ENCODE measurements at places on chromosomes 16 and 17.

GRCh38 chr17:40448213-40448638, 5.0 kb downstream of the IGFBP4 start:
- DNase-seq = no peak

DNA sequence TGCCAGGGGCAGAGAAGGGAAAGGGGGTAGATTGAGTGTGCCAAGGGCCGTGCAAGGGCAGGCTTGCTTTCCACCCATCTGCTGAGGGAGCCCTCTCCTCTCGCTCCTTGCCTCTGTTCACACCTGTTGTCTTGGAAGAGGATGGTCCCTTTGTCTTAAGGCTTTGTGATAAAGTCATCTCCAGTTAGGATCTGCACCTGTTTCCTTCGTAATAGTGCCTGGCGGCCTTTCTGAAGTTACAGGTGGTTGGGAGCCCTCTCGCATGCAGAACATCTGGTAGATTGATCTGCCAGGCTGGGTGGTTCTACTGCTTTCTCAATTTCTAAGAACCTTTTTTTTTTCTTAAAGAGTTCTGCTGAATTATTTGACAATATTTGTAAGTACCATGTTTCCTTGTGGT, 16.3 kb downstream of the UBFD1 start:
- no peak for DNase-seq

DNA sequence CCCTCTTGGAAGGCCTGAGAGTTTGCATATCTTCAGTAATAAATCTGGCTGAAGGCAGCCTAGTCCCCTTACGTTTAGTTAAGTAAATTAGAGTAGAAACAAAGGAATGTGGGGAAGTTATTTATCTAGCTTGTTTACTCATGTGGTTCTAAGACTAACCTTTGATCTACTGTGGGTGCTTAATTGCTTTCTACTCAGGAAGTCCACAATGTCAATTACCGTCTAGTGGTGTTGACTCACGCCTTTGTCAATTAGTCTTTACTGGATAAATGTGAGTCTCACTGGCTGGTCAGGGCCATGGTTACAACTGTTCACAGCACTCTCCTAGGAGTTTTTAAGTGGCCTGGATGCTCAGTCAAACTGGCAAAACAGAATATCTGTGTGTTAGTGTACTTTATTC, 2338.4 kb downstream of the TP53TG3F start:
- DNase-seq = no peak

- DNase-seq = no peak
Measured at GRCh38 chr17:5630434-5630833, 46.1 kb upstream of the NLRP1 start.

DNA sequence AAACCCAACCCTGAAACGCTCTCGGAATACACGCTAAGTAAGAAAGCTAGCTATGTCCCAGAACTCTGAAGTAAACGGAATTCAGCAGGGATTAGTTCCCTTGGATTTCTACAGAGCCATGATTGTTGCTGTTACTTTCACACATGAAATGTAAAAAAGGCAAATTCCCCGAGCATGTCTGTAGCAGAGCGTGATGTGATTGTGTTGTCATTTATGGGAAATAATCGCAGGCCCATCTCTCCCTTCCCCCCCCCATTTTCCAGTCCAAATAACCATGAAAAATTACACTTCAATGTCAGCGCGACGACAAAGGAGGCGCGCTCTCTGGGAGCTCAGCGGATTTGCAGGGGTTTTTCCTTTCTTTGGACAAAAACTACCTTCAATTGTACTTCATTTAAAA, 209.0 kb downstream of the ZFHX3 start:
- DNase-seq = no peak

GRCh38 chr16:69589434-69590269, 23.9 kb downstream of the NFAT5 start:
- DNase-seq = no peak

DNA sequence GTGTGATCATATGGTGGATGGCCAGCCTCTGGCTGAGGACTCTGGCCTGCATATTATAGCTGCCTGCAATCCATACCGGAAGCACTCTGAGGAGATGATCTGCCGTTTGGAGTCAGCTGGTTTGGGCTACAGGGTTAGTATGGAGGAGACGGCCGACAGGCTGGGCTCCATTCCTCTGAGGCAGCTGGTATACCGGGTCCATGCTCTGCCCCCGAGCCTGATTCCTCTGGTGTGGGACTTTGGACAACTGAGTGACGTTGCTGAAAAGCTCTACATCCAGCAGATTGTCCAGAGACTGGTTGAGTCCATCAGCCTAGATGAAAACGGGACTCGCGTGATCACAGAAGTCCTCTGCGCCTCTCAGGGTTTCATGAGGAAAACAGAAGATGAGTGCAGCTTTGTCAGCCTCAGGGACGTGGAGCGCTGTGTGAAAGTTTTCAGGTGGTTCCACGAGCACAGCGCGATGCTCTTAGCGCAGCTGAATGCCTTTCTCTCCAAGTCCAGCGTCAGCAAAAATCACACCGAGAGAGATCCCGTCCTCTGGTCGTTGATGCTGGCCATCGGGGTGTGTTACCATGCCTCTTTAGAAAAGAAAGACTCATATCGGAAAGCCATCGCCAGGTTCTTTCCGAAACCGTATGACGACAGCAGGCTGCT, 69.0 kb upstream of the ENDOV start:
- DNase-seq = no peak

All from stimulated activated CD8-positive, alpha-beta memory T cell treated with anti-CD3 and anti-CD28 coated beads, Interleukin-7, amount 100 ng/mL, for 48 hours (primary cell).